ENCODE measurements at places on chromosomes 12 and 14.

- DNase-seq = no peak
Measured at GRCh38 chr12:51504851-51505250, 80.2 kb downstream of the SLC4A8 start.

DNA sequence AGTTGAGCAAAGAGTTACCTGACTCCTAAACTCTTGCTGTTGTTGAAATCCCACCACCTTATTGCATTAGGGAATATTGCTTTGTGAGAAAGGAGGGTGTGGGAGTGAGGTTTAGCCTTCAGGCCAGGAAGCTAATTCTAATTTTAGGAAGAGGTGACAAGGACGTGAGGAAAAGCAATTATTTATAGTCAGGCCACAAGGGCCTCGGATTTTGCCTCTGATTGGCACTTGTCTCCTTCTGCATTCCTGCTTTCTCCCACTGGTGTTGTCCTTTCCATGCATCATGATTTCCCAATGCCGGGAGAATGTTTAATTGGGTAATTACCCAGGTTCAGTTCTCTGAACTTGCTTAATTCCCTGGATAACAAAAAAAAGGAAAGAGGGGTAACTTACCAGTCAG lies 37.9 kb upstream of the SLC38A2 start:
- no peak for DNase-seq

GRCh38 chr12:65335021-65335714 lies 56.7 kb downstream of the MSRB3 start:
- peak; percentile 68 for DNase-seq

GRCh38 chr12:132561427-132562156 lies 48.8 kb downstream of the LRCOL1 start:
- DNase-seq = no peak

DNA sequence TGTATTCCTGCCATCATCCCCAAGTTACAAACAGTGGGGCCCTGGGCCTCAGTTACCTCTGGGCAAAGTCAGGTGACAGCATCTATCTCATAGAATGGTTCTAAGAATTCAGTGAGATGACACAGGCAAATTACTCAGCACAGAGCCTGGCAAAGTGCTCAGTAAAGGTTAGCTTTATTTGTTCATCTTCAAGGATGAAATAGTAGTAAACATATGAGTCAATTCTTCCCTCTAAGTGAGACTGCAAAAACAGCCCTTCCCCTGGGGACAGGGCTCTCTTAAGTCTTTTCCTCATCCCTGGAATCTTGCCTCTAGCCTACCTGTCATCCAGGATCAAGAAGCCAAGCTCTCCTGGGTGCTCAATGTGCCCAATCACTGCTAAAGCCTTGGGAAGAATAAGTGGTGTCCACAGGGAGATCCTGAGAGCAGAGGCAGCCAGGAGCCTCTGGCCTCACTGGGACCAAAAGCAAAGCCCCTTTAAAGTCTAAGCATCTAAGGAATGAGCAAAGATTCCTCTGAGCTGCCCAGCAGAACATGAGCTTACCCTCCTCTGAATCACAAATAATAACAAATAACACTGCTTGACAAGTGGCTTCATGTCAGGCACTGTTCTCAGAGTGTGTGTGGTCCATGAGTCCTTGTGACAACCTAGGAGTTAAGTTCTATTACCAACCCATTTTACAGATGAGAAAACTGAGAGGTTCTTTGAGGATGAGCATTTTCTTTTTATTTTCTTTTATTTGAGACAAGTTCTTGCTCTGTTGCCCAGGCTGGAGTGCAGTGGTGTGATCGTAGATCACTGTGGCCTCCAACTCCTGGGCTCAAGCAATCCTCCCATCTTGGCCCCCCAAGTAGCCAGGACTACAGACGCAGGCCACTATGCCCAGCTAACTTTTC lies 12.1 kb downstream of the NUAK1 start:
- DNase-seq = no peak

GRCh38 chr12:42846782-42847181 lies 257.2 kb upstream of the PRICKLE1 start:
- DNase-seq = no peak

DNA sequence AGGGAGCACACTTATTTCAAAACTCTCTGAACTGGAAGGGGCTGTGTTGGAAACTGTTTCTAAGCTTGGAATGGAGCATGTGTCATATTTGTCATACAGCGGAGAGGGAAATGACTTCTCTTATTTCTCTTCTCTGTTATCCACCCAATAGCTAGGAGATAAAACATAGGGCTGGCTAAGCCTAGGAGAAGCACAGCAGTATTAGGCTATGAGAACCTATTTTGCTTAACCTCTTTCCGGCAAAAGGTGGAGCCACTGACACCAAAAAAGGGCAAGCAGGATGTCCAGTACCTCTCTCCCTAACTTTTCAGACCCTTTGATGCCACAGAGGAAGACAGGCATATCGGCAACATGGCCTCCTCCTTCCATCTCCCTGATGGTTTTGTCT lies 148.3 kb downstream of the CRADD start:
- DNase-seq = no peak

- no peak for DNase-seq
Measured at GRCh38 chr12:6143303-6143675, 18.8 kb upstream of the VWF start.

DNA sequence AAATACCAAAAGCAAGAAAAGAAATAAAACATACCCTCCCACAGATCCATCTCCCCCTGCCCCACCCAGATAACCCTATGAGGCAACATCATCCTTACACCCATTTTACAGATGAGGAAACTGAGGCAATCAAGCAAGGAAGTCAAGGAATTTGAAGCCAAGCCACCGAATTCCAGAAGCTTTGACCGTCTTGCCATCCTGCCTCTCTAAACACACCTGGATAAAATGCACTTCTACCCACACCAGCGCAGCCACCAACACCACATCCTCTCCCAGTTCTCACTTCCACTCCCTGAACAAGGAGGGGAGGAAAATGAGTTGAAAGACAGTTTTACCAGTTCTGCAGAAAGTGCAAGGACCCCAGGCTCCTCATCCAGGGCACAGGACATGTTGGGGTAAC lies 13.6 kb downstream of the CMKLR1 start:
- DNase-seq = no peak
